Pulmonary artery endothelial cell (primary cell): ENCODE measurements at places on chromosomes 13 and 19.

DNA sequence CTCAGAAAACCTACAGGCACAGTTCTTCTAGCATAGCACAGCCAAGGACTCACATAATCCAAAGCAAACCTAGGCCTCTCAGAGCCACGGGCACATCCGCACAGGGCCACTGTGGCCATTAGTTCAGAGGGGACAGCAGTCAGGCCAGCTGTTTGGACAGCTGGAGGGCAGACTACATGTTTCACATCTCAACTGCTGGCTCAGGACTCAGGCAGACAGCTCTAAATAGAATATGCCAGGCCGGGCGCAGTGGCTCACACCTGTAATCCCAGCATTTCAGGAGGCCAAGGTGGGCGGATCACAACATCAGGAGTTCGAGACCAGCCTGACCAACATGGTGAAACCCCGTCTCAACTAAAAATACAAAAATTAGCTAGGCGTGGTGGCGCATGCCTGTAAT lies 26.8 kb downstream of the SAFB2 start:
- no peak for DNase-seq

- DNase-seq: no peak
These were observed 42.1 kb upstream of the GAS6 start for GRCh38 chr13:113905942-113906341.

GRCh38 chr19:42436006-42436405 lies 6.7 kb downstream of the CXCL17 start:
- no peak for DNase-seq

DNA sequence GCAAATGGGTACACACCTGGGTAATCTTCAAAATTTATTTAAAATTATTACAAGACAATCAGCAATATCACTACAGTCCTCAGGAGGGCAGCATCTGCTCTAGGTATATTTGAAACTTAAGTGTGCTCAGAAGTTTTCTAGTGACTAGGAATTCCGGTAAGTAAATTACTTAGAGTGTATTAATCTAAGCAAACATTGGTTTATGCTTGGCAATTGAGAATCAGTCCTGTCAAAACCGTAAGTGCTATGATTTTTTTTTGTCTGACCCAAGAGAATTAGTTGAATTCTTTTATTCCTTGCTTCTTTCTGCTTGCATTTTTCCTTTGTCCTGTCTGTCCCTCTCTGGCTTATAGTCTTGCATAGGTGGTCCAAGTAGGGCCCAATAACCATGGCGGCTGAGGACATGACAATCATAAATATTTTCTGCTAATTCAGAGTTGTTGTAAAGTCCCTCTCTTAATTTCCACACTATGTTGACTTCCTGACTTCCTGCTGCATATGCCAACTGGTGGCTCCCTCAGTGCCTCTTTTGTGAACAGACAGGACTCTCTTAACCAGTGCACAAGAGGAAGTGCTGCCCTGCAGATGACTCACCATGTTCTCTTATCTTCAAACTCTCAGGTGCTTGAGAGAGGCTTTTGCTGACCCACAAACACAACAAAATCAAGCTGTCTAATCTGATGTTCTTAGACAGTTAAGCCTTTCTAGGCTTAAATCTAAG lies 82.2 kb downstream of the SLAIN1 start:
- DNase-seq: peak; percentile 51

DNA sequence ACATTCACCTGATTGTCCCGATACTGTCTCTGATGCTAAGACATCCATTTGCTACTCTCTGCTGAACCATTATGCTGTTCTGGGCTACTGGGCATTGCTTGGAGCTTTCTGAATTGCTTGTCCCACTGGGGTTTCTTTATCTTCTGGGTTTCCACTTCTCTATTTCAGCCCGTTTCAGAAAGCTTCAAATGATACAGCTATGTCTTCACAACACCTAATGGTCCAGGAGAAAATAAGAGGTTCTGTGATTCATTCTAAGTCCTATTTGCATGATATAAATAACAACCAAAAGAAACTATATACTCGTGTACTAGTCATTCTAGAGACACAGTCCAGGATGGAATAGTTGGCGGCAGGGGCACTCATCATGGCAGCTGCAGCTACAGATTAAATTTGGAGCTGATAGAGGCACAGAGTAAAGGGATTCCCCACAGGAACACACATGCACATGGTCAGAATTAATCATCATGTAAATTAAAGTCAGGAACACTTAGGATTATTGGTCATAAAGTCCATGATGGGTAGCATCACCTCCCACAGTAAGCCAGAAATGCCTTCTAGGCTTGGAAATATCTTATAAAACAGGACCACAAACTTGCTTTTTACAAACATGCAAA lies 33.3 kb upstream of the SCEL start:
- no peak for DNase-seq

GRCh38 chr13:63896321-63896720 lies 2480.7 kb upstream of the PCDH20 start:
- no peak for DNase-seq

GRCh38 chr19:12913851-12914690 lies 5.0 kb downstream of the SYCE2 start:
- no peak for DNase-seq

DNA sequence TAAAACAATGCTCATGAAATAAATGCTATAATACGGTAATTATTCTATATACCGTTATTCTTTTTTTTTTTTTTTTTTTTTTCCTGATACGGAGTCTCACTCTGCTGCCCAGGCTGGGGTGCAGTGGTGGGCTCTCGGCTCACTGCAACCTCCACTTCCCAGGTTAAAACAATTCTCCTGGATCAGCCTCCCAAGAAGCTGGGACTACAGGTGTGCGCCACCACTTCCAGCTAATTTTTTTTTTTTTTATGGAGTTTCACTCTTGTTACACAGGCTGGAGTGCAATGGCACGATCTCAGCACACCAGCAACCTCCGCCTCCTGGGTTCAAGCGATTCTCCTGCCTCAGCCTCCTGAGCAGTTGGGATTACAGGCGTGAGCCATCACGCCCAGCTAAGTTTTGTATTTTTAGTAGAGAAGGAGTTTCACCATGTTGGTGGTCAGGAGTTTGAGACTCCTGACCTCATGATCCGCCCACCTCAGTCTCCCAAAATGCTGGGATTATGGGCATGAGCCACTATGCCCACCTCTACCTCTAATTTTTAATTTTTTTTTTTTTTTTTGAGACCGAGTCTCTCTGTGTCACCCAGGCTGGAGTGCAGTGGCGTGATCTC lies 6.9 kb downstream of the PPP1R15A start:
- DNase-seq: no peak

DNA sequence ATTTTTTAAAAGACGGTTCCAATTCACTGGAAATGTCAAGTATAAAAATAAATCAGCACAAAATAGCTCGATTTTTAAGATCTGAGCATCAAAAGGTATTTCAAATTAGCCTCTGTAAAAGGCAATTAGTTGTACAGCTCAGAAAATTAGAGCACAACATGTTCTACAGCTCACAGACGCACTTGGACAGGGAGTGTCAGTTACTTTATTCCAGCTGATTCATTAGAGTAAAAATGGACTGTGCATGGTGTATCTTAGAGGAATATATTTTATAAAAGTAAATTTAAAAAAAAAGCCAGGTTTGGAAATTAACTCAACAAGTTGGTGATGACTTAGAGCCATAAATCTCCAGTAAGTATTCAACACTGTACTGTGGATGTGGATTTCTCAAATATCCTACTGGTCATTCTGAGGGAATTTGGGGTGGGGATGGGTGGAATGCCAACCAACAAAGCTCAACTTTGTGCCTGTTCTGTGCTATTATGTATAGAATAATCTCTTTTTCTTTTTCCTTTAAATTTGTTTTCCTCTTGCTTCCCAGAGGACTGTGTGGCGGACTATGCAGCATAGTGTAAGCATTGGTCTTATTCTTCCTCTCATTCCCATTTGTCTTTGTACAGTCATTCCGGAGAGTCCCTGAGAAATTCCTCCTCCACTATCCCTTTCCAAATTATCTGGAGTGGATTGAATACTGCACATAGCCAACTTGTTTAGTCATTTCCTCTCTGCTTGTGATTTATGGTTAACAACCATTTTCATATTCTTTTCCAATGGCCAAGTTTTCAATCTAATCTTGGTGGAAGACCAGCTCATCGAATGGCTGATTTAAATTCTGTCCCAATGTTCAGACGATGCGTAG lies 169.3 kb downstream of the DCT start:
- DNase-seq: peak; percentile 81

- DNase-seq: no peak
These were observed 200.0 kb downstream of the KLF12 start for GRCh38 chr13:73934215-73934641.

DNA sequence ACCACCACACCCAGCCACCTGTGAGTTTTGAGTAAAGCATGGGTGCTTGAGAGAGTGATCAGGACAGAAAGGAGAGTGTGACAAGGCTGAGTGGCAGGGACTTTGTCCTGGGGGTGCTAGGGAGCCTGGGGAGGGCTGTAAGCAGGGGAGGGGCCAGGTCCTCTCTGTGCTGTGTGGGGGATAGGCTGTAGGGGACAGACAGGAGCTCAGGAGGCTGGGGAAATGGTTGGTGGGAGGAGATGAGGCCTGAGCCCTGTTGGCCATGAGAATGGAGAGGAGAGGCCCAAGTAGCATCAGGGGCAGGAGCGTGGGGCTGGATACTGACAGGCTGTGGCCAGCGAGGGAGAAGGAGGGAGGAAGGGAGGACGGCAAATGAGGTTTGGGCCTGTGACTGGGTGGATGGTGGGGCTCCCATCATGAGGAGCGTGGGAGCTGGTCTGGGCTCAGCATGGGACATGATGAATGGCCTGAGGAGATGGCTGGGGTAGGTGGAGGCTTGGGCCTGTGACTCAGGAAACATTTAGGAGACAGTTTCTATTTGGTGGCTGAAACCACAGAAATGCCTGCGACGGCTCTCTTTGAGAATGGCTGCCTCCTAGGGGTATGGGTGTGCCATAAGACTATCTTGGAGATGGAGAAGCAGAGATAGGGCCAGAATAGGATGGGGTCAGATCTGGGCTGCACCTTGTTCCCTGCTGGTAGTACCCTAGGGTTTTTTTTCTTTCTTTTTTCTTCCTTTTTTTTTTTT lies 25.0 kb downstream of the GRIN2D start:
- no peak for DNase-seq

GRCh38 chr13:25973085-25973484 lies 78.7 kb downstream of the SHISA2 start:
- no peak for DNase-seq

DNA sequence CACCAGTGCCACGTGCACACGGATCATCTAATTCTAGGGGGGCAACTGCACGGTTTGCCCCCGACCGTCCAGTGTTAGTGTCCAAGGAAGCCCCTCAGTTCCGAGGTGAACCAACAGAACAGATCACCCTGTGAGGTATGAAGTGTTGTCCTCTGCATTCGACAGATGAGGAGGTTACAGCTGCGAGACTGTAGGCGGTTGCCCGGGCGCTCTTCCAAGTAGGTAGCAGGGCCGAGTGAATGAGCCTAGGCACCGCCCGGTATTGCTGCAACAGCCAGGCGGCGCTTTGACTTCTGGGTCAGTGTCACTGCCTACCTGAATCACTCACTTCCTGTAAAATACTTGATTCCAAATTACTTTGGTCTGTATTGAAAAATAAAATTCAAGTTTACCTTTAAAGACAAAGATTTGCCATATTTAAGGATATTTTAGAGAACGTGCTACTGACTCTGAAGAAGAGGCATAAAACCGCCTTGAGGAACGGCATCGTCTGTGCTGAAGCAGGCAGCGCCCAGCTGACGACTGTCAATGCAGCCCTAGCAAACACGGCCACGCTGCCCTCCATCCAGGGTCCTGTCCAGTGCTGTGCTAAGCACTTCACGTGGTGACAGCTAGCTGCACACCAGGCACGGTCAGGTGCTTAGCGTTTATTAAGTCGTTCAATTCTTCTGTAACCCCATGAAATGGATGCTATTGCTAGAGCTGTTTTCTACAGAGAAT lies 19.3 kb upstream of the RASA3 start:
- DNase-seq: no peak

GRCh38 chr13:111423168-111423785 lies 102.8 kb downstream of the TEX29 start:
- DNase-seq: no peak

GRCh38 chr13:110559986-110560385 lies 1.5 kb downstream of the RAB20 start:
- DNase-seq: no peak

GRCh38 chr13:107551521-107551920 lies 663.8 kb downstream of the LIG4 start:
- no peak for DNase-seq

DNA sequence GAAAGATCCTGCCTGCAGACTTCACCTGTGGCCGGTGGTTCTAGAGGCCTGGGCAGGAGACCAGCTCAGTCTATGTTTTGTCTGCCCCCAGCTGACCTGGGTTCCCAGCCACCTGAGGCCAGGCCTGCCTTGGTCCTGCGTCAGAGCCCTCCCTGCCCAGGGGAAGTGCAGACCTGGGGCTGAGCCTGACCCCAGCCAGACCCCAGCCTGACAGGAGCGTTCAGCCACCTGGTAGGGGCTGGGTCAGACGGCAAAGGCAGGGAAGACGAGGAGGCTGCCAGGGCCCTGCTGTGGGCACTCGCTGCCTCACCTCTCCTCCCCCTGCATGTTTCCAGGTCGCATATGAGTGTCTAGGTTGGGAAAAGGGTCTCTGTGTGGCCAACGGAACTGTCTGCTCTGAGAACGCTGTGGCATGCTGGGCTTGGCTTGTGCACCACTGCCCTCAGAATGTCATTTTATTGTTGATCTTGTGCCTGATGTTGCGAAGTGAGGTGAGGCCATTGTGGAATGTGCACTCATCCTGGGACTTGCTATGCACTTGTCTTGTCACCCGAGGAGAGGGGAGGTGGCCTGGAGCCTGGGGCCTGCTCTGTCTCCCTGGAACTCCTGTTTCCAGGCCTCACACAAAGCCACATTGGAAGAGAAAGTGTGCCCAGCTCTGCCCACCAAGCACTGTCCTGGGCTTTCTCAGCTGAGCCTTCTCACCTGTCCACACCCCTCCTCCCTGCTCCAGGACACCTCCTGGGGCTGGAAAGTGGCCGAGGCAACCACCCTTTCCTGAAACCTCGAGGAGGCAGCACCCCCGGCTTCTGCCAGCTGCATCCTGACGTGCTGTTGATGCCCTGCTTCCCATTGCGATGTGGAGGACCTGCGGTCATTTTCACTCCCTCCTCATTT lies 15.2 kb upstream of the MCF2L start:
- DNase-seq: no peak

DNA sequence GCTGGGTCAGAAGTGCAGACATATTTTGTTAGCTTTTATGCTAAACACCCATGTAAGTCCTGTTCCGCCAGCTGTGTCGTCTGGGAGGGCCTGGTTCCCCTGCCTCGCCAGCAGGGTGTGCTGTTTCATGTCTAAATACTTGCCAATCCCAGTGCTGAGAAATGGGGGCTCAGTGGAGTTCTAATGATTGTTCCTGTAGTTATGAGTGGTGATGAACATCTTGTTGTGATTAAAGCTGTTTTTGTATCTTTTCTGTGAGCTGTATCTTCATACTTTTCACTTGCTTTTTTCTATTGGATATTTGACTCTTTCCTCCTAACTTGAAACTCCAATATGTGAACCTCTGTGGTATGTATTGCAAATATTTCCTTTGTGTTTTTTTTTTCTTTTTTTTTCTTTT lies 32.7 kb downstream of the KDM4B start:
- no peak for DNase-seq

- no peak for DNase-seq
These were observed 10.1 kb downstream of the RHPN2 start for GRCh38 chr19:33054623-33055022.
